ENCODE measurements at places on chromosomes 5 and 9.
A peak's percentile ranks its signal among the peaks of the same experiment; 100 is the strongest.

GRCh38 chr5:144467792-144468191 is 297.1 kb downstream of the KCTD16 start:
- DNase-seq = peak; percentile 28

DNA sequence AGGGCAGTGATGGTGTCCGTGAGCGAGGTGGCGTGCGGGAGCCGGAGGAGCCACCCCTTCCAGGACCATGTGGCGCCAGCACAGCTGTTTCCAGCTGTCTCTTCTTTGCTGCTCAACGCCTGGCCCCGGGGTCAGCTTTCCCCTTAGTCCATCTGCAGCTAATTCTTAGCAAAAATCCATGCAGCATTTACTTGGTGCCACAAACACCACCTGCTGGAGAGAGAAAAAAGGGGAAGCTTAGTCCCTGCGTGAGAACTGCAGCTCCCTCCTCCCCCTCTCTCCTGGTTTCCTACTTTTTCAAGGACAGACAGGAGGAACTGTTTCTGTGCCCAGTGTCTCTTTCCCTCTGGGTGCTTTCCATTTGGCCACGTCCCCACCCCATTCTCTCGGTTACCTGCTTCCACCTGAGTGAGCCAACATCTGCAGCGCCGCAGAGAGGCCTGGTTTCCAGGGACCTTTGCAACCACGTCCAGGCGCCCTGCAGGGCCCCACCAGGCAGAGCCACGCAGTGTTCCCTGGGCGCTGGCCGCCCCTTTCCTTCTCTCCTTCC is 3.4 kb downstream of the SLC6A19 start:
- peak; percentile 33 for DNase-seq

GRCh38 chr9:119365291-119366027 is 3.8 kb downstream of the BRINP1 start:
- peak; percentile 73 for DNase-seq

GRCh38 chr9:117415358-117415914 is 579 bp upstream of the ASTN2 start:
- no peak for DNase-seq

DNA sequence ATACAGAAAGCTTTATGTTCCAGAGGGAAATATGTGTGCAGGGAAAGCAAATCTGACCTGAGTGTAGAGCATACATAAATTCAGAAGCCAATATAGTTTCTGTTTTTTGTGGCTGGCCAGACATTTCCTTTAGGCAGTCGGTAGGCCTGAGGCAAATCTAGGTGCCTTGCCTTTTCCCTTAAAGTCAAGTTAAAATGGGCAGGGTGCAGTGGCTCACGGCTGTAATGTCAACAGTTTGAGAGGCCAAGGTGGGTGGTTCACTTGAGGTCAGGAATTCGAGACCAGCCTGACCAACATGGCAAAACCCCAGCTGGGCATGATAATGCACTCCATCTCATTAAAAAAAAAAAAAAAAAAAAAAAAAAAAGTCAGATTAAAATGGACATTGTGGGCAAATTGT is 31.2 kb downstream of the PHAX start:
- no peak for DNase-seq

GRCh38 chr9:108078375-108078774 is 588.8 kb upstream of the KLF4 start:
- DNase-seq = no peak

DNA sequence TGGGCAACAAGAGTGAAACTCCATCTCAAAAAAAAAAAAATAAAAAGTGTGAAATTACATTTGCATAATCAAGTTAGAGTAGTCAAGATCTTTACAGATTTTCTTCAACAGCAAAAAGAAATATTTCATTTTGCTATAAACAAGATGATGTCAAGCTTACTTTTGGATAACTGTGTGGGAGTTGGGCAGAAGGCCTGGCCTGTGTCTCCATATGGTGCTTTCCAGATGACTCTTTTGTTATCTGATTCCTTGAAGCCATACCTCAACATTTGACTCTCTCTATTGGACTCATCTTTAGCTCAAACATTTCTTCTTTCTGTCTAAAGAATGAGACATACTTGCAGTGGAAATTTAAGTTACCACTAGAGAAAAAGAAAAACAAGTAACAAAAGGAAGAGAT is 246.8 kb downstream of the MSX2 start:
- no peak for DNase-seq

- no peak for DNase-seq
Observed at GRCh38 chr9:126377536-126377935, 50.9 kb downstream of the MVB12B start.

- no peak for DNase-seq
Observed at GRCh38 chr5:13939638-13940037, 4.8 kb downstream of the DNAH5 start.

- no peak for DNase-seq
Observed at GRCh38 chr5:145341842-145342241, 493.3 kb downstream of the PRELID2 start.

DNA sequence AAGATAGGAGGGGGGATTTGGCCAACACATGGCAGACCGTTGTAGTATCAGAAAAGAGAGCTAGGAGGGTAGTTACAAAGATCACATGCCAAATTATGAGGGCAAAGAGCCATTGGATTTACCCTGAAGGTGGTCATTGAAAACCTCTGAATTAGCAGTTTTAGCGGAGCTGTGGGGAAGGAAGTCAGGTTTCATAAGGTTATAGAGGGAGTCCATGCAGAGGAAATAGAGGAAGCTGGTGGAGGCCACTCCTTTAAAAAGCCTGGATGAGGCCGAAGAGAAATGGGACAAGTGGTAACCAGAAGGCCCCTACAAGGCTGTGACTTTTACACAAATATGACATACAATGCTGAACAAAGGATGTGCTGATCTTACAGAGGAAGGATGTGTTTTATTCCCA is 13.2 kb downstream of the DOCK8 start:
- no peak for DNase-seq

GRCh38 chr9:9790216-9790872 is 822.5 kb downstream of the PTPRD start:
- DNase-seq = peak; percentile 3

DNA sequence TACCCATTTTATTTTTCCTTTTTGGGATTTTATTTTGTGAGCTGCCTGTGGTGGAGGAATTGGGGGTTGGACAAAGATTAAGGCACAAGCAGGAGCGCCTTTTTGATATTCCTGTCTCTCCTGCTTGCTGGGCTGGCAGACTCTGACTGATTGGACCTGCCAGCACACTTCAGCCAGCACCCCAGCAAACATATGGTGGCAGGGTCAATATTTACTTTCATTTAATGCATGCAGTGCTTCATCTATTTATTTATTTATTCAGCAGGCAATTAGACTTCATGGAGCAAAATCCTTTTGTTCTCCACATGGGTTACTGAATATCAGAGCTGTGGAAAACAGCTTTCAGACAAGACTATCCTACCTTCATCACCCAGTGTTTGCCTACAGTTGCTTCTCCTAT is 48.4 kb upstream of the EPB41L4A start:
- DNase-seq = no peak

DNA sequence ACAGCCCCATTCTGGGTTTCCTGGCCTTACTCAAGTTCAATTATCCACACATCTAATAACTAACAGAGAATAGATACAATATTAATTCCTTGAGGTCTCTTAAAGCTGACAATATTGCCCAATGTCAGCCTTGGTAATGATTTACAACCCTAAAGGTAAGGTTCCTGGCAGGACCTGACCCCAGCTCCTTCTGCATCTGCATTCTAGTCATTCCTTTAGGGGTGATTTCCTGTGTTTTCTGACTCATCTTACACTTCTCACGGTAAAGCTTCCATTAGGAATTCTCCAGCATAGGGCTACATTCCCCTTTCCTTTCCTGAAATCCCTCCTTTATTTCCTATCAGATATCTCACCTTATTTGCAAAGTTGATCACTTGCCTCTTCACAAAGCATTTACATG is 9.3 kb downstream of the HAVCR1 start:
- peak; percentile 65 for DNase-seq

DNA sequence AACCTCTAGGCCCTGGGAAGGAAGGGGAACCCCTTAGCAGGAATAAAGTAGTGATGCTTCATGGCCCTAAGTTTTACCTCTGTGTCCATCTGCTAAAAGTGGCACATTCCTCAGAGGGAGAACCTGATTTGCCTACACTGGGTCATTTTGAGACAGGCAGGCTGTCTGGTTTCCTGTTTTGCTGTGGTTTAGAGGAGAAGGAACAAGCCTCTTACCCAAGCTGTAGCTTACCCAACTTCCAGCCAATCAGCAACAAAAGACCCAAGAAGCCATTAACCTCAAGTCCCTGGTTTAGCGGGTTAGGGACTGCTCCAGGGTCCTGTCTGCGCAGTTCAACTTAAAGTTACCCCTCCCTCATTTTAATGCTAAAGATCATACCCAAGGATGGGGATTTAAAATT is 411.0 kb downstream of the MAT2B start:
- no peak for DNase-seq

DNA sequence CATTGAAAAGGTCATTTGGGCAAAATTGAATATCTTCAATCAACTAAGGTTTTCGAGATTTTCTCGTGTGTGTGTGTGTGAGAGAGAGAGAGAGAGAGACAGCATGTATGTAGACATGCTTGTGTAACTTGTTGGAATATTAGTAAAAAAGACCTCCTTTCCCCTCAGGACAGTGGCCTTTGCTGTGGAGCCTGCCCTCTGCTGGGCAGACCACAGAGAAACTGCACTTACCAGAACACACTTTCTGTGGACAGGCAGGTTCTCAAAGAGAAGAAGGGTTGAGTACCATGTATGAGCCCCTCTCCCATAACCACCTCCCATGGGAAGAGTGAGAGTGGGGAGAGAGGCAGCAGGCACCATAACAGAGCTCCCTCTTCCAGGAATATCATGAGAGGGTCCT is 45.6 kb downstream of the CFAP90 start:
- DNase-seq = no peak

GRCh38 chr9:23771746-23772384 is 54.2 kb downstream of the ELAVL2 start:
- no peak for DNase-seq

DNA sequence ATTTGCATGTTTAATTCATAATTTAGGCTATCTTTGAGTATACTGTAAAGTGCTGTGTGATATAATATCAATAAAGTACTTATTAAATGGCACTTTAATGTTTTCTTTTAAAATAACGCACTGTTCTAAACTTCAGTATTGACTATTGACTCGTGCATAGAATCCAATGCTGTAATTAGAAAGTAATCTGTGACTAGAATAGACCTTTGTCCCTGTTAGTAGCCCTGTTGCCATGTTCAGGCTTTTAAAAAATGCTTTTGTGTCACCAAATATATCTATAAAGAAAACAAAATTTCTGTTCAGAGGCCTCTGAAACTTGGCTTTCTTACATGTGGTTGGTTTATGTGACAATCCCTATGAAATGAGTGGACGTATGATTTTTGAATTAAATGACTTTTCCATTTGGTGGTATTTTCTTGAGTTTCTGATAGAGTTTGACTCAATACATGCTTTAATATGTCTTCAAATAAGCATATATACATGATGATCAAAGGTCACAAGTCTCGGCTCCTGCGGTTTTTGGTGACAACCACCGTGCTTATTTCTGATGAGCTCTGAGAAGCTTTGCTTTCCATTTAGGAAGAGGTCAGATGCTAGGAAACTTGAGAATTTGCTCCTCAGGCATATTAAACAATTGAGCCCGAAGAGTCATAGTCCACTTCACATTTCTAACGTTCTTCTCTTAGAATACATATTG is 174.7 kb downstream of the NR3C1 start:
- no peak for DNase-seq

DNA sequence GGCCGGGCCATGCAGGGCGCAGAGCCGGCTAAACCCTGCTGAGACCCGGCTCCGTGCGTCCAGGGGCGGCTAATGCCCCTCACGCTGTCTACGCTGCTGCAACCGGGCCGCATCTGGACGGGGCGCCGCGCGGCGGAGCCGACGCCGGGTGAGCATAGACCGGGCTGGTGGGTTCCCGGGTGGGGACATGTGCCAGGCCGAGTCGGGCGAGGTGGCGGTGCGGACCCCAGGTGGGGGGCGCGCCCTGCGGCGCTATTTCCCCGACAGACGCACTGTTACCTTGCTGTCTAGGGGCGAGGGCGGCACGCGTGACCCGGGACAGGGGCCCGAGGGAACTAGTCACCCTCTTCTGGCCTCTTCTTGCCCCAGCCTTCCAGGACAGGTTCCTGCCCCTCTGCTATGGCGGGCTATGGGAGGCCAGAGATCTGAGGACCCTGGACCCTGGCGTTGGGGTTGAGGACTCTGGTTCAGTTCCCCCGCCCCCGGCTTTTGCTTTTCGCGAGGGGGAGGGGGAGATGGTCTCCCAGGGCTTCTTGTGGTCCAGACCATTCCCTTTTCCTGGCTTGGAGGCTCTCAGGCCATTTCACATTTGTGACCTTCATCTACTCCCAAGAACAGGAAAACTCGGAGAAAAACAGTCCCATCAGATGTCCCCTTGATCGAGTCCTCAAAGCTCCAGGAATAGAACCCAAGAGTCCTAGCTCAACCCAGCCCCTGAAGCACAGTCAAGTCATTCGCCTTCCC is 536 bp downstream of the SLC27A4 start:
- no peak for DNase-seq

GRCh38 chr5:80406980-80407734 is 707 bp upstream of the ZFYVE16 start:
- no peak for DNase-seq

- no peak for DNase-seq
Observed at GRCh38 chr5:2759091-2759490, 7.6 kb upstream of the IRX2 start.

DNA sequence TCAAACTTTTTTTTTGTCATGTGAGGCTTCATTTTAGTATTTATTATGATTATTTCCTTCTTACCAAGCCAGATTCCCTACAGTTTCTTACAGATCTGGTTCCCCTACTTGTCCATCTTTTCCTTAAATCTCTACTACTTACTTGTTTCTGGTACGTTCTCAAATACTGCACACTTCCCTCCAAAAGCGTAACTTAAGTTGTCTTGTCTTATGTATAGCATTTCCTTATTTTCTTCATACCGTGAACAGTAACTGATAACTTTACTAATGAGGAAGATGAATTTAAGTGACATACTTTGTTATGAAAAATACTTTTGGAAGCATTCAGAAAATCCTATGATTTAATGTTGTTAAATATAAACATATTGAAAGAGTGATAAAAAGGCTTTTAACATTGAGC is 67.3 kb downstream of the PARP8 start:
- no peak for DNase-seq

DNA sequence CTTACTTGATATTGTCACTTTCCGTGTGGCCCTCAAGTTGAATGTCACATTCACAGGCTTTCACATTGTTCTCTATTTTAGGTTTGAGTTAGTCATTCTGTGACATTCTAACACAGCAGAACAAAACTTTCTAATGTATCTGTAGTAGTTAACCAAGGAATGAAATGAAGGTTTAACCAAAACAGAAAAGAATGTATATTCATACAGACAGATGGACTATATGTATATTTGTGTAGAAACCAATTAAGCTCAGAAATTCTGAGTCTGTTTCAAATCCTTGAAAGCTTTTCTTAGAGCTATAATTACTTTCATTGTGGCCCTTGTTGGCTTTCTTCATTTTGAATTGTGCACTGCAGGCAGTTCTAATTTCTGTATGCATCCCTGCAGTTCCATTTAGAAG is 654.7 kb downstream of the LRRC70 start:
- no peak for DNase-seq

GRCh38 chr5:3349704-3350565 is 245.7 kb upstream of the IRX1 start:
- no peak for DNase-seq

Measured in iPS DF 19.7 (cell line).